NCI-H446 (cell line): ENCODE measurements at places on chromosomes 2 and 18.
A peak's percentile ranks its signal among the peaks of the same experiment; 100 is the strongest.

- no peak for DNase-seq
Measured at GRCh38 chr18:9177031-9177430, 40.5 kb downstream of the ANKRD12 start.

DNA sequence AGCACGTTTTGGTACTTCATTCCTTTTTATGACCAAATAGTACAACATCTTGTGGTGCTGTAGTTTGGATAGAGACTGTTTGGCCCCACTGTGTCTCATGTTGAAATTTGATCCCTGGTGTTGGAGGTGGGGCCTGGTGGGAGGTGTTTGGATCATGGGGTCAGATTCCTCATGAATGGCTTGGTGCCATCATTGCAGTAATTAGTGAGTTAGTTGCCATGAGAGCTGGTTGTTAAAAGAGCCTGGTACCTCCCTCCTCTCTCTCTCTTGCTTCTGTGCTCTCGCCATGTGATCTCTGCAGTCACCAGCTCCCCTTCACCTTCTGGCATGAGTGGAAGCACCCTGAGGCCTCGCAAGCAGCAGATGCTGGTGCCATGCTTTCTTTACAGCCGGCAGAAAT, 50.9 kb downstream of the NCAPH start:
- no peak for DNase-seq

DNA sequence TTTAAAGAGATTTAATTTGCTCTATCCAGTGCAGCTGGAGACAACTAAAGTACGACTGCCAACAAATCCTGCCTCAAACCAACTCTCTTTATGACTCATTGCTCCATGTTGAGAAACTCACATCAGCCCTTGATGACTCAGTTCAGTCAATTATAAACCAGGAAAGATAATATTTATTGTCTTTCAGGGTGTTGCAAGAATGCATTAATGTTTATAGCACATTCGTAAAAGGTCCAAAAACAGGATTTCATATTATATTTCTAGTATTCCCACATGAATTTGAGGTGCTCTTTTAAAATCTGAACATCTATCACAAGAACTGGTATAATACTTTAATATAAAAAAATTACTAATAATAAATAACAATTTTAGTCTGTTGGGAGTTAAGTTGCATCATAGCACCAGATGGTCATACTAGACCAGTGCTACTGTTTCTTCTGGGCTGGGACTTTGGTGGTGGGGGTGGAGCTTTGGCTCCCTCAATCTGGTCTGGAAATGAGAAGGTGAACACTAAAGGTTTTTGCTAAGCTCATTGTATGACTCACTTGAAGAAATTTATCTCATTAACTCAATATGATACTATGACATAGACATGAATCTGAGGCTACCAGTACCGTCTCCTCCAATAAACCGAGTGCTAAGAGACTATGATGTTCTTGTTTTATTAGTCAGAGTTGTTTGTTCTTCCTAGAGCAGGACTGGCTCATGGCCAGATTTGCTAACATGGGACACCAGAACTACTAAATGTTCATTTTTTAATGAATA, 26.6 kb upstream of the MAP3K20 start:
- peak; percentile 92 for DNase-seq

DNA sequence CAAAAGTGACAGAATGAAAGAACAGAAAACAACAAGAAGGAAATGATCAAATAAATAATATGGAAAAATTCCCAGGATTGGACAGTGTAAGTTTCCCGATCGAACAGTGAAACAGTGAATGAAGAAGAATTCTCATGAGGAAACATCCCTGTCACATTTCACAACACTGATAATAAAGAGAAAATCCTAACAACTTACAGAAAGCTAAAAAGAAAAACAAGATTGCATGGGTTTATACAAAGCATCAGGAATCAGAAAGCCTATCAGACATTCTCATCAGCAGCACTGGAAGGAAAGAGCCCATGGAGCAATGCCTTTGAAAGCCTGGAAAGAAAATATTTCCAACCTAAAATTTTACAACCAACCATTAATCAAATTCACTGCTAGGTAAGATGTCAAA, 9.9 kb upstream of the COL6A3 start:
- no peak for DNase-seq

DNA sequence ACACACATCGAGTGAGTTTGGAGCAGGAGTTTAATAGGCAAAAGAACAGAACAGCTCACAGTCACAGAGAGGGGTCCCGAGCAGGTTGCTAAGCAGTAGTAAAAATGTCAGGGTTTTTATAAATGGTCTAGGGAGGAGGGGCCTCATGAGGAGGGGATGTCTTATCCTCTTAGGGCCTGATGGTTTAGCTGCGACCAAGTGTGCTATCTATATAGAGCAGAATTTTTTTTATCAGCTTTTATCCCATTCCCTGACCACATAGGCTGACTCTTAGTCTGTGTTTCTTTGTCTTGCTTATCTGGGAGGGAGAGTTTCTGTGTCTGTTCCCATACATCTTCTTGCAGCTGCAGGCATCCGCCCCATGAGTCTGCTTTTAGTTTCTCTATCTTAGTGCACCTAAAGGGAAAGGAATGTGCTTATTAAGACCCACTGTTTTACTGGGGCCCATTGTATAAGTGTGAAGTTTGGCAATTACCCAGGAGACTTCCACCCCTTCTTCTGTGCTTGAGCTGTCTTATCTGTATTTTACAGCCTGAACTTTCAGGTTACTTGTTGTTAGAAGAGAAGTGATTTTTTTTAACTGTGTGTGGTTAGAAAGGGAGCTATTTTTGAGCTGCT, 30.4 kb upstream of the GMCL1 start:
- no peak for DNase-seq

- DNase-seq: no peak
Measured at GRCh38 chr2:203824603-203825002, 43.0 kb upstream of the CTLA4 start.

DNA sequence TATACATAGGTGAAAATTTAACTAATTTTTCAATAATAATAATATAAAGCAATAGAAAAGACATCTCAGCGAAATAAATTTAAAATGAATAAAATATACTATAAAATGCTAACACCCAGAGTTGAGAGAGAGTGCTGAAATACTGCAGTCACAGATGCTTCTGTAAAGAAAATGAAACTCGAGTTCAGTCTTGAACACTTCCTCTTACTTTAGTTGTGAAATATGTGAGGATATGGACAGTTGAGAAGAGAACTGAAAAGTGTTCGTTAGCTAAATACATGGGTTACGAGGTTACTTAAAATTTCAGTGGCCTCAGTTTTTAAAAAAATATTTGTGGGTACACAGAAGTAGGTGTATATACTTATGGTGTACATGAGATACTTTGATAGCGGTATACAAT, 106.8 kb downstream of the DNAH7 start:
- DNase-seq: no peak

DNA sequence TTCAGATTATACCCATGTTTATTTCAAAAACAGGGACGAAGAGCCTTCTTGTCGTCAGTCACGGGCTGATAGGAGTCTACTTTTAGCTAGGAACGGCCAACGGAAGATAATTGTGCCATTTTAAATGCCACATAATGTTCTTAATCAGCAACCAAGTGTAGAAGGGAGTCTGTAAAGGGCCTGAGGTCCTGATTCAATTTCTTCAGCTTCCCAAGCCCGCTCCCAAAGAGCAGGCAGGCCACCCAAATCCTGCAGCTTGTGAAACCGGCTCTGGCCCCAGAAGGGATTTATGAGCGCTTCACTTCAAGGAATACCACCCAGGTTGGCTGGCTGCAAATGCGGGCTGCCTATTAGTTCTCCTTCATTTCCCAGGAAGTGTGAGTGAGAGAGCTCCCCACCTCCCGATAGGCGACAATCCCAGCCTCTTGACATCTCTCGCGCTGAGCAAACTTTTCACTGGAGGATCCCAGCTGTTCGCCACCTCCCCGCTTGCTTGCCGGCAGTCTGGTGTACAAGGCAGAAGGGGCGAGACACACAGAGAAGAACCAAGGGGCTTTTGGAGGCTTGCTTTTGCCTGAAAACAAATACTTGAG, 272.9 kb downstream of the CDH20 start:
- peak; percentile 86 for DNase-seq

- peak; percentile 49 for DNase-seq
Measured at GRCh38 chr18:76349067-76349715, 145.9 kb downstream of the ZNF516 start.

GRCh38 chr2:176493909-176494308, 224.7 kb downstream of the MTX2 start:
- no peak for DNase-seq

- no peak for DNase-seq
Measured at GRCh38 chr2:239774933-239775622, 250.1 kb downstream of the NDUFA10 start.

DNA sequence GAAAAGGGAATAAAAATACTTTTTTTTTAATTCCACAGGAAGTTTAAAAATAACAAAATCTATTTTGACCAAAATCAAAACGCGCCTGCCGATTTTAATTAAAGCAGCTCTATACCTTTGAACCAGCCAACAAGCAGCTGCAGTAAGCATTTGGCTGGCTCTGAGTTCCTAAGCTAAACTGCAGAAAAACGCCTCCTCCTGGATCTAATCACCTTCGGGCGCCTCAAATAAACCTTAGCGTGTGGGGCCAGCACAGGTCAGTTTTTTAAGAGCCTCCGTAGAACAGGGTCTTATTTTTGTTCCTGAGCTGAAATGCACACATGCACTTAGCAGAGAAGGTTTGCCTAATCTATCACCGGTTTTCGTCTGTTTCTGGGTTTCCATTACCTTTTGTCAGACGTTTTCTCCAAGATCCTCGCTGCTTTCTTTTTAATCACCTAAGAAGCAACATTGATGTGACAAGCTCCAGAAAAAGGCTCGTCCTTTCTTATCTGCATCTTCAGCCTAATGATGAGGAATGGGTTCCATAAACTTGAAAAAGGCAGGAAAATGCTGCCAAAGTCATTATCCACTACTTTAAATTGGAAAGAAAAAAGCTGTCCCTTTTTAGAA, 64.7 kb upstream of the HNRNPA3 start:
- no peak for DNase-seq

GRCh38 chr2:19579461-19579860, 221.0 kb upstream of the OSR1 start:
- DNase-seq: no peak

- DNase-seq: peak; percentile 66
Measured at GRCh38 chr18:49447810-49448745, 12.4 kb downstream of the DYM start.

GRCh38 chr18:55384551-55385275, 203.3 kb downstream of the TCF4 start:
- peak; percentile 20 for DNase-seq

GRCh38 chr2:224427471-224427870, 25.6 kb upstream of the FAM124B start:
- no peak for DNase-seq

DNA sequence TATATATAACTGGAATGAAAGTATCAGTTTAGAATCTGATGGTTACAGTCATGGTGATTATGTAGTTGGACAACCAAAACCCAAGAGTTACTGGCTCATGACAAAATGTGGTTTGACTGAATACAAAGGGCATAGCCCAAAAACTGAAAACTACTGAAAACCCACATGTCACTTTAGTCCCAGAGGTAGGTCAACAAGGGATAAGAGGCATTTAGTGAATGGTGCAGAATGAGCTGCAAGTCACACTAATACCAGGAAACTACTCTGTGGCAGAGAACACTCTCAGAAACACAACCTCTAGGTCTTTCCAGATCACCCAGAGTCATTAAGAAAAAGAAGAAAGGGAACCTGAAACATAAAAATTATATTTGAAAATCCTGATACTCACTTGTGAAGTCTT, 154.5 kb downstream of the AGPS start:
- DNase-seq: no peak

- DNase-seq: no peak
Measured at GRCh38 chr2:55365303-55365702, 54.4 kb downstream of the CCDC88A start.

DNA sequence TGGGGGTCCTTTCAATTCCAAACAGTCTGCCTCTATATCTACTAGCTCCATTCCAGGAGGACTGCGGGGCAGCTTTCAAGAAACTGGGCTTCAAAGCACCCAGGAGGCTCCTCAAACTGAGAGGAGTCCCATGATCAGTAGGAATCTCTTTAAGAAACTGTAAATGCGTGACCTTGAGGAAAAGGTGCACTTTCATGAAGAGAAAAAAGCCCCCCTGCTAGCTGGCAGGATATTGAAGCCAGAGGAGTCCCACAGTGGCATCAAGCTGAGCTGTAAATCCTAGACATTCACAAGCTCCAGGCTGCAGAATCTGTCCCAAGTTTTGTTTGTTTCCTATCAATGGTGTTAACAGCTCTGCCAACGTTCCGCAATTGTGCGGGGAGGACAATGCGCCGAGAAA, 790.1 kb downstream of the SLC4A3 start:
- DNase-seq: no peak

DNA sequence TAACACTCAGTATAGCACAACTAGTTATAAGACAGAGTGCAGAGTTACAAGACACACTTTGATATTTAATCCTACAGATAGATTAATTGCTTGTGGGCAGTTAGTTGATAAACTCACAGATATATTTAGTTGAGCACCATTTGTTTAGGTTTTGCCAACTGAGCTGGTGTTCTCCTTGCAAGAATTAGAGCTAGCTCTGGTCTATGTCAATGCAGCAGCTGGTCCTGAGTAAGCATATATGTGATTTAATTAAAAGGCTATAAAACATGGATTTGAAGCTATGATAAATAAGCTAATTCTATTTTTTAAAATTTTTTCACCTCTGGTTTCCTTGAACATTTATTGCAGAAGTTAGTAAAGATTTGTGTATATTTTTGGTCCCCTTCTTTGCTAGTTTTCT, 35.6 kb downstream of the GPD2 start:
- no peak for DNase-seq

DNA sequence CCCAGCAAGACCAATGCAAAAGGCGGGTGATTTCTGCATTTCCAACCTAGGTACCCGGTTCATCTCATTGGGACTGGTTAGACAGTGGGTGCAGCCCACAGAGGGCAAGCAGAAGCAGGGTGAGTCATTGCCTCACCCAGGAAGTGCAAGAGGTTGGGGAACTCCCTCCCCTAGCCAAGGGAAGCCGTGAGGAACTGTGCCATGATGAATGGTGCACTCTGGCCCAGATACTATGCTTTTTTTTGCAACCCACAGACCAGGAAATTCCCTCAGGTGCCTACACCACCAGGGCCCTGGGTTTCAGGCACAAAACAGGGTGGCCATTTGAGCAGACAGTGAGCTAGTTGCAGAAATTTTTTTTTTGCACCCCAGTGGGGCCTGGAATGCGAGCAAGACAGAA, 662.6 kb upstream of the ACVR2A start:
- DNase-seq: no peak

DNA sequence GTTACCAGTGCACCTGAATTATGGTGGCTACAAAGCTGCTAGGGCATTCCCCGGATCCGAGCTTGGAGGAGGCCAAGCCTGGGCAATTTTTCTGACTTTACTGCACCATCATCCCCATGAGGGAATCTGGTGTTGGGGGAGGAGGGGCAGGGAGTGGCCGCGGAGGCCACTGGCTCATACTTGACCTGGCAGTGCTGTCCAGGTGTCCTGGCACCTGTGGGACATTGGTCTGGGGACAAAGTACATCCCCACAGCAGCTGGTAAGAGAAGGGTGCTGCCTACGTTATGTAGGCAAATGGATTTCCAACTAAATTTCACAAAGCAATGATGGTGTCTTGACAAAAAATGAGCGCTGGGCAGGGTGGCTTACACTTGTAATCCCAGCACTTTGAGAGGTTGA, 48.3 kb downstream of the KLHL29 start:
- no peak for DNase-seq

GRCh38 chr2:100105678-100106054, 36.7 kb downstream of the AFF3 start:
- no peak for DNase-seq
